ENCODE measurements at places on chromosomes 7 and 10.

GRCh38 chr10:105650306-105650705, 1009.2 kb downstream of the SORCS3 start:
- DNase-seq, result no peak

- peak; percentile 36 for DNase-seq
Observed at GRCh38 chr10:124740369-124741280, 3.6 kb downstream of the FAM53B start.

DNA sequence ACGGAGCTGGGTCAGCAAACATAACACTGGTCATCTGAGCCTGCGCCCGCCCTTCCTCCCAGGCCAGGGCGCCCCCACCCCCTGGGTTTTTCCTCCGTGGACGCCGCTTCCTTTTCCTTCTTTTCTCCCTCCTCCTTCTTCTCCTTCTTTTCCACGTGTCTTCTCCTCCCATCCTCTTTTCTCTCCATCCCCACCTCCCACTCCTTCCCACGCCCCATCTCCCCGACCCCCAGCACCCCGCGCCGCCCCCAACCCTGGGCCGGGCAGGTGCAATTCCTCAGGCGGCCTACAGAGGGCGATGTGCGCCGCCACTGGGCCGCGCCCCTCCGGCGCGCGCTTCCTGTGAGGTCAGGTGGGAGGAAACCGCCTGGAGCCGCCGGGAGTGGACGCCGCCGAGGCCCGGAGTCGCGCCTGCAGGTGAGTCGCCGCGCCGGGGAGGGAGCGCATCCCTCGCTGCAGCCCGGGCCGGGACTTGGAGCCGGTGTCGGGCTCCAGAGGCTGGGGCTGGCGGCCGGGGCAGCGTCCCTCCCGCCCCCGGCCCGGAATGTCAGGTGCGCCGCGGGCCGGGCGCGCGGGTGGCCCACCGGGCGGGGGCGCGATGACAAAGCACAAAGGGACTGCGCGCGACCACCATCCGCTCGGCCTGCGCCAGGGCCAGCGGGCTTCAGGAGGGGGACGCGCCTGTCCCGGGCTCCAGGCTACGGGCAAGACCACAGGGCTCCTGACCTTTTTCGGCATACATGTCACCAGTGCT, at the start of gene FAM241B:
Gene FAM241B, plus strand, starts transcription at position 351 of the 754 bp plus-strand sequence. CDS start 1,497 bp downstream, outside the sequence.
- DNase-seq, result peak; percentile 69

DNA sequence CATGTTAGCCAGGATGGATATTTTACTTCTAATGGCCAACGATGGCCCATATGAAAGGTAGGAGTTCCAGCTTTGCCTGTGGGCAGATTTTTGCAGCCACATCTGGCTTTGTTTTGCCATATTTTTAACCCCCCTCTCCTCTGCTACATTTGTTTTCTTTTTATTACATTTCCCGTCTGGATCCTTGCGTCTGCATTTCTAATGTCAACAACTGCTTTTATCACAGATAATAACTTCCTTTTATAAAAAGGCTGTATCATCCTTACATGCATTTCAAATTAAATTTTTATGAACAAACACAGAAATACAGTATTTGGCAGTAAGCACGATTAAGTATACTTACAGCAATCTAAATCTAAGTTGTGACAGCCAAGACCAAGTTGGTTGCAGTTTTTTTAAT, 156.0 kb downstream of the BAMBI start:
- DNase-seq, result no peak

GRCh38 chr7:23956772-23957576, 247.0 kb downstream of the STK31 start:
- no peak for DNase-seq

All from CD4-positive, alpha-beta T cell (primary cell).